Activated effector memory CD4-positive, alpha-beta T cell treated with Interleukin-2 at 50 U/mL for 16 hours (primary cell): ENCODE measurements at places on chromosomes 5 and 9.

DNA sequence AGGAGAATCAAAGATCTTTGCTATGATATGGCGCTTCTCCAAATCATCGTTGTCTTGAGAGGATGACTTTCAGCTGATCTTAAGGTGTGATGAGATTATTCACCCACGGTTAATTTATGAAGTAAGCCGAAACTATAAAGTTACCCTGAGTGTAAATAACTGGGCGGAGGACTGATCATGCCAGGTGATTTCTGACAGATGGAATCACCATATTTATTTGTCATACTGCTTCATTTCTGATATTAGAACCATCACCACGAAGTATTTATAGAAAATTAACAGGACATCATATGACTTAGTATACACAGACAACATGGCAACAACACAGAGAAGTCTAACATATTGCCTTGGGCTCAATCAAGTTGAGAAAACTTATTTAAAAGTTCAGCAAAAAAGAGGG lies 601.9 kb downstream of the RAB3C start:
- DNase-seq: no peak

DNA sequence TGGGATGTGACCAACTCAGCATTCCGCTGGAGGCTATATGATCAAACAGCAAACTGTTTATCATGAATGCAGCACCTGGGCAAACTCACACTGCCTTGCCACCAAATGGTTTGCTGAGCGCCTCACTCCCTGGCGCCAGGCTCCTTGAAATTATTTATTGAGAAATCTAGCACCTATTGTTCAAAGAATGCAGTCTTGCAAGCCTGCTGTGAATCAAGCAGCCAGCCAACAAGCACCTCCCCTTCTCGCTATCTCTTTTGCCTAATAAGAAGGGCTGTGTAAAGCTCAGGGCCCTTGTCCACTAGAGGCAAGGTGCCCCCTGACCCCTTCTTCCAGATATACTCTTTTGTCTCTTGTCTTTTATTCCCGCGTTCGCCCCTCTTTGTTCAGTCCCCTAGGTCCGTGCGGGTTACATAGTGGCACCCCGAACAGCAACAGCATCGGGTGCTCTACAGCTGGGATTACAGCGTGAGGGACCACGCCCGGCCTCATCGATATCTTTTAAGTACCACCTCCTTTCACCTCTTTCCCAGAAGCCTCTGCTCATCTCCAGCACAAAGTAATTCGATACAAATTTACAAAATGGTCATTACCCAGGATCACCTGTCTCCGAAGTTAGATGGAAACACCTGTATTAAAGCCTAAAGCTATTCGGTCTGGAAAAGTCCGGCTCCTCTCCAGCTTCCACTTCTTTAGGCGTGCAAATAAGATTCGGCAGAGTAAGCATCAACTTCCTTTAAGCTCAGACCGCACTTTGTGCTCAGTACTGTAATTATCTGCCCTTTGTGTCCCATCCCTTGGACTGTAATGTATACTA lies 896 bp downstream of the RIGI start:
- no peak for DNase-seq

- no peak for DNase-seq
Measured at GRCh38 chr5:53071738-53072137, 37.8 kb downstream of the MOCS2 start.

GRCh38 chr9:114389612-114390368 lies 2.0 kb upstream of the AKNA start:
- no peak for DNase-seq

GRCh38 chr5:171965745-171966144 lies 40.7 kb downstream of the FBXW11 start:
- DNase-seq: no peak

GRCh38 chr5:177507165-177507564 lies 2.5 kb downstream of the DOK3 start:
- DNase-seq: no peak

DNA sequence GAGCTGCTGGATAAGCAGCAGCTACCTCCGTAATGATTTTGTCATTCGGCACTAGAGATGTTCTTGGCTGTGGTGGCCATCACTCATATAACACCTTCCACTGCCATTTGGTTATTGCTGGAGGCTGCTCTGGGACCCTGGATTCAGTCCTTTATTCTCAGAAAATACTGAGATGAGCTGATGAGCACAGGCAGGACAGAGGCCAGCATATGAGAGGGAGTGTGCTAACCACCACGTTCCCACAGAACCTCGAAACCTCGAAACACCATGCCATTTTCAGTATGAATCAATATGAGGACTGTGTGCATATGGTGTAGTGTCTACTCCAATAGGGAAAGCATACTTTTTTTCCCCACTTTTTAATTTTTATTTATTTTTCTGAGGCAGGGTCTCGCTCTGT lies 56.6 kb downstream of the ADAM19 start:
- no peak for DNase-seq

GRCh38 chr5:34717426-34718327 lies 61.5 kb downstream of the RAI14 start:
- DNase-seq: no peak

- DNase-seq: no peak
Measured at GRCh38 chr5:82023644-82024043, 51.8 kb downstream of the ATG10 start.

GRCh38 chr9:93061791-93062763 lies 3.6 kb downstream of the SUSD3 start:
- DNase-seq: no peak

- no peak for DNase-seq
Measured at GRCh38 chr9:82334286-82334685, 345.7 kb downstream of the SPATA31D1 start.

DNA sequence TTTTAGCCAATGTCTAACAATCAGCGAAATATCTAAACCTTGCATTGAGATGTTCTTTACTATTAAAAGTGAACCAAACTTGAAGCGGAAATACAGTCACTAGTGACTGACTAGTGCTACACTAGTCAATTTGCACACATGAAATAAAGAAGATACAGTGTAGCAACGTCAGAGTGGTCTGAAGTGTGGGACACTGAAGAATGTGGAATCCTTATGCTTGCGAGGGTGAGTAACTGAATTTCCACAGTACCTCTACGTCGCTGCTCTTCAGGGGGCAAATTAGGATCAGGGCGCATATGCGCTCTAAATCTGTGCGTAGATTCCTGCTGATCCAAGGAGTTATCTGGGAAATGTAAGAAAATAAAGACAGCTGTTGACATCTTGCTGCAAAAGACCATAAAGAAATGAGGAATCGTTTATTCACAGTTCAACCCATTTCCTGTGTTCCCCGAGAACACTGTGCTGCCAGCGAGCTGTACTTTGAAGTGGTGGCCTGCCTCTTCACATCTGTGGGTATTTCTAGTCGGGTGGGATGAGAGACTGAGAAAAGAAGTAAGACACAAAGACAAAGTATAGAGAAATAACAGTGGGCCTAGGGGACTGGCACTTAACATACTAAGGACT lies 39.8 kb upstream of the FLT4 start:
- peak; percentile 9 for DNase-seq

- no peak for DNase-seq
Measured at GRCh38 chr5:176132471-176133288, 105.5 kb upstream of the SIMC1 start.

DNA sequence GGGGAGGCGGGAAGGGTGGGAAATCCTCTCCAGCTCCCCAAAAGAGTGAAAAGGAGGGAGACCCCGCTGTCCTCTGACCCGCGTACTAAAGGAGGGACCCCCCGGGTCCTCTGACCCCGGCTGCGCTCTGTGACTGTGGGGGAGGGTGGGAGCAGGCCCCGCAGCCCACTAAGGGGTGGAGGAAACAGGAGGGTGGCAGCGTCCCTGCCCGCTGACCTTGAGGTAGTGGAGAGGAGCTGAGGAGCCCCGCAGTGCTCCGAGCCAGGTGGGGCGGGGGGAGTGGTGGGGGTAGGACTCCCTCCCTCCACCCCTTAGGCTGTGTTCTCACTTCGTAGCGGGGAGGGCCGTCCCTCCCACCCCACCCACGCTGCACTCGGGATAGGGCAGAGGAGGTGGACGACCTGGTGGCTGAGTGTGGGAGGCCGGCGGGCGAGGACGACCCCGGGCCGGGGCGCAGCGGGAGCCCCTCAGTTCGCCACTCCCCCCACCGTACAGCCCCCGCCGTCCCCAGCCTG lies 449 bp upstream of the ADCY2 start:
- DNase-seq: no peak

- peak; percentile 3 for DNase-seq
Measured at GRCh38 chr9:95131023-95131943, 186.2 kb downstream of the FANCC start.

DNA sequence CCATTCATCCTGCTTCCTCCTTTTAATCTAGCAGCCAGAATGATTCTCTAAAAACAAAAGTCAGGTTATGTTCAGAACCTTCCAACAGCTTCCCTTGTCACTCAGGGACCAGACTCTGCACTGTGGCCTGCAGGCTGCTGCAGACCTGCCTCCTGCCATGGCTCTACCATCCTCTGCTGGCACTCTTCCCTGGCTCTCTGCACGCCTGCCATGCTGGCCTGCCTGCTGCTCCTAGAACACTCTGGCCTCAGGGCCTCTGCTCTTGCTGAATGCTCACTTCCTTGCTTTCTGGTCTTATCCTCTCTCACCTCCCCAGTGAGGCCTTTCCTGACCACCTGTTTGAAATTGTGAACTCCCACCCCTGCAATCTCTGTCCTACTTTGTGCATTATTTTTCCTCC lies 149.4 kb downstream of the CD180 start:
- DNase-seq: no peak

DNA sequence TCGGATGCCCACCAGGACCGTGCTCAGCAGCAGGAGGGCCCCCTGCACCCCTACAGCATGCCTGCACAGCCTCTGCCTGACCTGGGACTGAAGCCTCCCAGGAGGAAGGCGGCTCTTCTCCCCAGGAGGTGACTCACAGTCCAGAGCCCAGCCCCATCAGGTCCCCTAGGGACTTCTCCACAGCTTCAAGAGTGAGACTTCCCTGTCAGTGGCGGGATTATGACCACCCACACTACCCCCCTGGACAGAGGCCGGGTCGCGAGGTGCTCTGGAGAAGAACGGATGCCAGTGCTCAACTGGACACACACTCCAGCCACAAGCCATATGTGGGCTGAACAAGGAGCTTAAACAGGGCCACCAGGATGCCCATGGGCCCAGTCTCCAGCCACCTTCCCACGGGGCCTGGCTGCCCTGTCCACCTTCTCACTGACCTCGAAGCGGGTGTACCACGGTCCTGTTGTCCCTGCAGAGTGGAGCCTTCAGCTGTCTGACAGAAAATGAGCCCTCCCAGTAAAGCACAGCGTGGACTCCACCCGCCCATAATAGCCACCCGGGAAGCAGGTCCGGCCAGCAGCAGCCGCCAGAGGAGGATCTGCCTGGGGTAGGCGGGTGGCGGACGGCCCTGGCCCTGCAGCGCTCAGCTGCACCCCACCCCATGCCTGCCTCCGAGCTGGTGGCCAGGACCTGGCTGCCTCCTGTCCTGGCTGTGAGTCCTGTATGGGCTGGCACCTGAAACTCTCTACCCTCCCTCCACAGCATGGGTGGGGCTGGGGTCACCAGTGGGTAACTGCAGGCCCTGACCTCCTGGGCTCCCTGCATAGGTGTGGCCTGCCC lies 54.7 kb downstream of the SEMA4D start:
- no peak for DNase-seq

DNA sequence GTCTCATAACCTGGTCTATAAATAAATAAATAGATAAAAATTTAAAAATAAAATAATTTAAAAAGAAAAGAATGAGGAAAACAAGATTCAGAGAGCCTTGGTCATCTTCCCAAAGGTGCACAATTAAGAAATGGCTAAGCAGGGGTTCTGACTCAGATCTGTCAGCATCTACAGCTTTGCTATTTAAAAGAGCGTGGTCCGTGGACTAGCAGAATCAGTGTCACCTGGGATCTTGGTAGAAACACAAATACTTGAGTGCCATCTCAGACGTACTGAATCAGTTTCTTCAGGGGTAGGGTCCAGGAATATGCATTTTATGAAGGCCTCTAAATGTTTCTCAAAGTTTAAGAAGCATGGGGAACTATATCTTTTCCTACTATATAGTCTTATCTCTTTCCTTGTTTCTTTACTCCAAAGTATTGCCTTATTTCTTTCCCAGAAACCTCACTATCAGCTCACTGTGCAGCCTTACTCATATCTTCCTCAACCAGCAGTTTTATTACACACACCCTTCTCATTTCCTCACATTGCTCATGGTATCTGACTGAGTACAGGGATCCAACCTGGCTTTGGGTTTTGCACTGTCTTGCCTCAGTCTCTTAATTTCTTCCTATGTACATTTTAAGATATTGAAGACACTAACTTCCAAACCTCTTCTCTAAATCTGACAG lies 58.6 kb downstream of the TMC1 start:
- no peak for DNase-seq

DNA sequence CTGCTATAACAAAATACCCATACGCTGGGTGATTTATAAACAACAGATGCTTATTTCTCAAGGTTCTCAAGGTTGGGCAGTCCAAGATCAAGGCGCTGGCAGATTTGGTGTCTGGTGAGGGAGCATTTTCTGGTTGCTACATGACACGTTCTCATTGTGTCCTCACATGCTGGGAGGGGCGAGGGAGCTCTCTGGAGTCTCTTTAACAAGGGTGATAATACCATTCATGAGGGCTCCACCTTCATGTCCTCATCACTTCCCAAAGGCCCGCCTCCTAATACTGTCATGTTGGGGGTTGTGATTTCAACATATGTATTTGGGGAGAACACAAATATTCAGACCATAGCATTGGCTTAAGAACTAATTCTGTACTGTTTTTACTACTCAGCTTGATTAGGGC lies 4.6 kb downstream of the CFAP90 start:
- no peak for DNase-seq

DNA sequence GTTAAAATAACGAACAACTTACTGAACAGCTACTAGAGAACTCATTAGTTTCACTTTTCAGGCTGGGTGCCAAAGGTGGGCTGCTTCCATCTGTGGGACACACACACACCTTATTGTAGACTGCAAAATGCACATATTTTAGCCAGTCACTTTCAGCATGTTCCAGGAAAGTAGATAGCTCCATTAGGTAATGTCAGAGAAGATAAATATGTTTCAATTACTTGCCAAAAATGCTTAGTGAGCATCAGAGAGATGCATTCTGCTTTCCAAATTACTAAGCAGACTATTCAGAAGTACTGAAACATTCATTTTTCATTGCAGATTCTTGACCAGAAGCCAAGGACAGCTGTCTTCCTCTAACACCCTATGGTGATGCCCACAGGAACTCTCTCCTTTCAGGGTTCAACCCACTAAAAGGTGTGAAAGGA lies 56.2 kb upstream of the APC start:
- DNase-seq: no peak

- DNase-seq: no peak
Measured at GRCh38 chr5:137035480-137035878, 463.6 kb downstream of the SPOCK1 start.

DNA sequence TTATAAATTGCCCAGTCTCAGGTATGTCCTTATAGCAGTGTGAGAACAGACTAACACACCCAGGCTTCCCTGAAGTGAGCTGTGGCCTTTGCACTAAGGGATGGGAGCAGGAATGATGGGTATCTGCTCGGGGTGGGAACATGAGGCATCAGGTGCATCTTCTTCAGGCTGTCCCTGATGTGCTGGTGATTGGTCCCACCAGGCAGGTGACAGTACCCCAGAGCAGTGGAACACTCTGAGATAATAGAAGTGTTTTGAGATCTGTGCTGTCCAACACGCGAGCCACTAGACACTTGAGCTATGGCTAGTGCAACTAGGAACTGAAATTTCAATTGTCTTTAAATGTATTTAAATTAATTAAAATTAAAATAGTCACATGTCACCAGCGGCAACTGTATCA lies 12.8 kb upstream of the MED10 start:
- DNase-seq: no peak

- DNase-seq: no peak
Measured at GRCh38 chr5:5765066-5765850, 342.8 kb downstream of the ICE1 start.
